T-helper 17 cell (primary cell): ENCODE measurements at places on chromosomes 5 and 9.

DNA sequence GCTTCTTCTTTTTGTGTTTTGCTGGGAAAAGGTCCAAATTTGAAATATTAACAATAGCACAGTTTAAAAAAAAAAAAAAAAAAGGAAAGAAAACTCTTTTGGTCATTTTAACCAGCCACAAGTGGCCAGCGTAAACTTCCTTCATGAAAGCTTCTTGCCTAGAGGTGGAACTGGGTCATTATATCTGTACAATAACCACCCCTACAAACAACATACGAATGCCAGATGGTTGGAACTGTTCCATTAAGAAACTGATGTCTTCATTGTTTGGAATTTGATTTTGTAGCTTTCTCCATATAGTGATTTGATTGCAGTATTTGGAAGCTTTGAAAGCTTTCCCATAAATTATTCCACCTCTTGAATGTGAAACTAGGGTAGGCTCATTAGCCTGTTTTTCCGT is 18.3 kb upstream of the LPAR1 start:
- no peak for DNase-seq

- no peak for DNase-seq
Observed at GRCh38 chr9:4168526-4168925, 131.3 kb downstream of the GLIS3 start.

GRCh38 chr9:11632691-11633090 is 1019.9 kb upstream of the PTPRD start:
- DNase-seq, result no peak

DNA sequence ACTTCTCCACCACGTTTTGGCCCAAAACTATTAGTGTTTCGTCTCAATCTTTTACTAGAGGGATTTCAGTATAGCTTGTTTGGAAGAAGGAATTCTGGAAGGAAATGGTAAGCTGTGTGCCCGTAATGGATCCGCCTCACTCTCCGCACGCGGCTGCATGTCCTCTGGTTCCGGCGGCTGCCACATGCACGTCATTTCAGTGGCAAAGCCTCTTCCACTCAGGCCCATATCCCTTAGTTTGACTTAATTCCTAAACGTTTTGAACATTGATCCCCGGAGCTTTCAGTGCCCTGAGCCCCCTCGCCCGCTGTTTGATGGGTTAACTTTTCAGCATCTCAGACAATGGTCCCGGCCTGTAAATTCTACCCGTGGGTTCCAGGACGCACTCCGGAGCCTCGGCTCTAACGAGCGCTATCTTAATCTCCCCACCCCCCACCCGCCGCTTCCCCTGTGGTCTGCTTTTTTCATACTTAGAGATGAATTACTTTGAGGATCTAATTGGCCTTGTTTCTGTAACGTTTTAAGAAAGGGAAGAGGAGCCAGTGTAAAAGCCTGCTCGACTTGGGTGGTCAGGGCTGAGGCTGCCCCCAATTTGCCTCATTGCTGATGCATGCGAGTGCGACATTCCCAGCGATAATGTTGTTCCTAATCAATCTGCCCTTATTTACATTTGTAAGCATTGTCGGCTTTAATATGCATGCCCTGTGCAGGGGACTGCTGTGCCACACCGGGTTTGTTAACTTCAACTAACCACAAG is 4.6 kb downstream of the PTCH1 start:
- DNase-seq, result no peak

GRCh38 chr9:133944746-133945135 is 47.4 kb downstream of the VAV2 start:
- no peak for DNase-seq

GRCh38 chr9:110135846-110136245 is 72.1 kb downstream of the C9orf152 start:
- DNase-seq, result no peak

DNA sequence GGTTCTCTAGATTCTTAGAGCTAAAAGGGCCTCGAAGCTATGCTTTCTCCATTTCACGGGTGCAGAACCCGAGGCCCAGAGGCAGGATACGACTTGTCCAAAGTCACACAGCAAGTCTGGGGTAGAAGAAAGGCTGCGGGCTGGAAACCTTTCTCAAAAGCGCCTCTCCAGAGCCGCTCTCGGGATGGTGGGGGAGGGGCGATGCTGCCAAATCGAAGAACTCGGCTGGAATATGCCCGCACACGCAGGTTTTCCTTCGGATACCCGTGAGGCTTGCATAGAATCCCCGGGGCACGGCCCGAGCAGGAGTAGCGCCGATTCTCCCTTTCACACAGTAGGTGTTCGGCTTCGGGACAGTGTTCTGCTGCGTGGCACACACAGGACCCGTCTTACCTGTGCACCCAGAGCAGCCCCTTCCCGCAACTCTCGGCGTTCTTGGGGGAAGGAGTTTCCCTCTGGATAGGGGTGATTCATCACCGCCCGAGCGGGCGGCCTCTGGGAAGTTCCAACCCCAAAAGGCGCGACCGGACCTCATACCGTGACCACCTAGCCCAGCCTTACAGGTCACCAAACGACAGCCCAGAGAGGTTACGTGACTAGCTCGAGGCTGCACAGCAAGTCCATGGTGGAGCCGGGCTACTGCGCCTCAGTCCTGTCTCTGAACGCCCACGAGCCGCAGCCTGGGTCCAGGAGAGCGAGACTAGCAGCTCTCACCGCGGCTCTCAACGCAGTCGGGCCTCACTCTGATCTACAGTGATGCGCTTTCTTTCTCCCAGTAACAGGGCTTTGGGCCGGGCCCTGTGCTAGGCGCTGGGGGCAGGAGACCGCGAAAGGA is 4.1 kb downstream of the PAX5 start:
- no peak for DNase-seq

- DNase-seq, result no peak
Observed at GRCh38 chr5:146548781-146549449, 32.9 kb upstream of the GPR151 start.

- DNase-seq, result no peak
Observed at GRCh38 chr9:69619233-69619632, 52.9 kb downstream of the APBA1 start.

DNA sequence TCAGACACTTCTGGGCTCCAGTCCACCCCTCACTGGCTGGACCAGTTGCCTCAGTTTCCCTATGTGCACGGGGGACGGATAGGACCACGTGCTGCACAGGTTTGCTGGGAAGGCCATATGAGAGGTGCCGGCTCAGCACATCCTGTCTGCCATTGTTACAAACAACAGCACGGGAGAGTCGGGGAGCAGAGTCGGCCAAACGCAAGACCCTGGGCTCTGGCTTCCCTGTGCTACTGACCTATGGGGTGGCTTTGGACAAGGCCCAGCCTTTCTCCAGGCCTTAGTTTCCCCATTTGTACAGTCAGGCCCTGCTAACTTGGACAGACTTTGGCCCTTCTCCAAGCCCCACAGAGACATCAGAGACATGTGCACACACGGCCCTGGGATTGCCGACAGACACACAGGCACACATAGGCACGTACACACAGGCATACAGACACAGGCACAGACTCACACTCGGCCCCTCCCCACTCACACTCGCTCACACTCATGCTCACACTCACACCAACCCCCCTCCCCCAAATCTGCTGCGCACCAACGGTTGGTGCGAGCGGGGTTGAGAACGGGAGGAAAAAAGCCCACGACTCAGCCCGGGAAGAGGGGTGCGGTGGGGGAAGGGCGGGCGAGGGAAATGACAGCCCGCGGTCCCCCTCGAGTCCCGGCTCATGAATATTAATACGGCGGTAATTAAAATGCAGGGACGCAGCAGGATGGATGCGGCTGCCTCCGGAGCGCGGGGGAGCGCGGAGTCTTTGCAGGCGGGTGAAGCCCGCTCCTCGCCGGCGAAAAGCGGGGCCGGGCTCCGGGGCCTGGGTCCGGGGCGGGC is 133.0 kb downstream of the C9orf50 start:
- DNase-seq, result no peak

DNA sequence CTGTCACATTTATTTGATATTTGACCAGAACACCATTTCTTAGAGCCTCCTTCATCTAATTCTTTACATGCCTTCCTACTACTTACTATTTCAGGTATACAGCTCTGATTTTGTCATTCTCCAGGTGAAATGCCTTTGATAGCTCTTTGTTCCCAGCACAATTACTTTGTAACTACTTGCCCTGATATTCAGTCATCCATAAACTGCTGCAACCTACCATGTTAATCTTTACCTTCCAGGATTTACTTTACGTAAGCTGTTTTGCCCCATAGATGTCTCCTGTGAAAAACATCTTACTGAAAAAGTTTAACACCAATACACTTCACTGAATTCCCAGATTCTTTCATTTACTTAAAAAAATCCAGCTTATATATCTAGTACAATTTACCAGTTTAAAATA is 443.8 kb upstream of the CYLC2 start:
- DNase-seq, result no peak

DNA sequence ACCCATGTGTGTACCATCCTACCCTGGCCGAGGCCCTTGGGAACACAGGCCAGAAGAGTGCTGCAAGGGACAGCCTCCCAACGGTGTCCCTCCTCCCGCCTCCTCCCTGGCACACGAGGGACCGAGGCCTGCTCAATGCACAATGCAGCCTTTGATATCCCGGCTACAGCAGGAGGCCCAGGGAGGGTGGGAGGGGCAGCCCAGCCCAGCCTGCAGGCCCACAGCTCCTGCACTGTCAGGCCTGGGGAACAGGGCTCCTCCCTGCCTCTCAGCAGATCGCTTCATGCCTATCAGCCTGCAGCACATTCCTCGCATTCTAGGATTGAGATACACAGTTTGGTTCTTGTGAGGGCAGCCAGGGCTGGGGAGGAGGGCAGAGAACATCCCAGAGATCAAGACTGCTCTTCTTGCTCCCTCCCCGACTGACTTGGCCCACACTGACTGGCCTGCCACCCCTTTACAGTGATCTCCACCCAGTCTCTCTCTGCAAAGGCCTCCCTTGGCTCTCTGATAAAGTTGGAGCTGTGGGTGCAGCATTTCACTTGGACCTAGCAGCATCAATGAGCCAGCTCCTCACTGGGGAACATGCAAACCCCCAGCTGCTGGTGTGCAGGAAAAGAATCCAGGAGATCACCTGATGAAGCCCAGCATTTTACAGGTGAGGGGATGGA is at the start of gene SH3TC2:
Gene SH3TC2 (minus strand): TSS at position 46 of the 671 bp plus-strand sequence. CDS start 40 bp downstream, at position 6.
- DNase-seq, result no peak

DNA sequence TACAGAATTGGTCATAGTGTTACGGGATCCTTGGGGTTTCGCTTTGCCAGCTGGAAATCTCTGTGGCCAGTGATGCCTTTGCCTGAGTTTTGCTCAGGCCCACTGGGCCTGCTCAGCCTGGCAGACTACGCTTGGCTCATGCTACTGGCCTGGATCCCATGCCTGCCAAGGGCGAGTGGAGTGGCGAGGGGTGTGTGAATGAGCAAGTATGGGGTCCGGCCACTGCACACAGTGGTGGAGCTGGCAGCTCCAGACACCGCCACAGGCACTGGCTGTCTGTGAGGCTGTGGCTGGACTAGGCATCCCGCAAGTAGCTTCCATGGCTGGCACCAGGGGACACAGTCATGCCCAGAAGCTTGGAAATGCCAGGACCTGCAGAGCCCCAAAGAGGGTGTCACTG is 240.3 kb downstream of the ARRDC3 start:
- DNase-seq, result no peak

- no peak for DNase-seq
Observed at GRCh38 chr5:149229298-149229937, 42.2 kb upstream of the AFAP1L1 start.

DNA sequence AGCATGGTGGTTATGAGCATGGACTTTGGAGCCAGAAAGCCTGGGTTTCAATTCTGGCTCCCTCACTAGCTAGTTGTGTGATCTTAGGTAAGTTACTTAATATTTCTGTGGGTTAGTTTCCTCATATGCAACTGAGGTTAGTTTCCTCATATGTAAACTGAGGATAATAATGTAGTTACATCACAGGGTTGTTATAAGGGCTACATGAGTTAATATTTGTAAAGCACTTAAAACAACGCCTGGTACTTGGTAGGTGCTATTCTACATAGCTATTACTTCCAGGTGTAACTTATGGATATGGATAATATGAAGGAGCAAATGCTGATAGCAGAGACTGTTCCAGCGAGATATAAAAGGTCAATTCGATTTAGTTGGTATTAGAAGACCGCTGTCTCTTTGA is 69.4 kb upstream of the POU5F2 start:
- DNase-seq, result no peak

DNA sequence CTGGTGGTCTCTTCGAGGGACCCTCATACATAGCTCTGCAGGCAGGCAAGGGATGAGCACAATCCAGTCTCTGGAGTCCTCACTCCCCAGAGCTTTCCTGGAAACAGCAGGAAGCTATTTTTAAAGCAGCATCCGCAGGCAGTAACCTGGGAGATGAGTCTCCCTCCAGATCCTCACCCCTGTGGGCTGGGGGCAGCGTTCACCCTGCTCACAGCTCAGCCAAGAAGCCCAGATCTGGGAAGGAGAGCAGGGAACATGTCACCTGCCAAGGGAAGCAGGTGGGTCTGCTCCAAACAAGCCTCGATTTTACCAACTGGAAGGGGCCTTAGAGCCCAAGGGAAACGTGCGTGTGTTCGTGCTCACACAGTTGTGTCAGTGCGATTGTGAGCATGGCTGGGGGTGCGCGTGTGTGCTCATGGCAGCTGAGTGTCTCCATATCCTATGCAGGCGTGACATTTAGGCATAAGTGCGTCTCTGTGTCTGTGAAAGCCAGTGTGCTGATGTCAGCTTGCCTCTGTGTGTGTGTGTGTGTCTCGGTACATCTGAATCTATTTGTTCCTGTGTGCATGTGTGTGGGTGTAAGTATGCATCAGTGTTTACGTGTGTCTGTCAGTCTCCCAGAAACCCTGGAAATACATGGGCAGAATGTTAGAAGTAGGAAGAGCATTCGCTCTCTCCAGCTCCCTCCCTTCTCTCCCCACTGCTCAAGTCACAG is 40.6 kb upstream of the CPLX2 start:
- DNase-seq, result no peak

DNA sequence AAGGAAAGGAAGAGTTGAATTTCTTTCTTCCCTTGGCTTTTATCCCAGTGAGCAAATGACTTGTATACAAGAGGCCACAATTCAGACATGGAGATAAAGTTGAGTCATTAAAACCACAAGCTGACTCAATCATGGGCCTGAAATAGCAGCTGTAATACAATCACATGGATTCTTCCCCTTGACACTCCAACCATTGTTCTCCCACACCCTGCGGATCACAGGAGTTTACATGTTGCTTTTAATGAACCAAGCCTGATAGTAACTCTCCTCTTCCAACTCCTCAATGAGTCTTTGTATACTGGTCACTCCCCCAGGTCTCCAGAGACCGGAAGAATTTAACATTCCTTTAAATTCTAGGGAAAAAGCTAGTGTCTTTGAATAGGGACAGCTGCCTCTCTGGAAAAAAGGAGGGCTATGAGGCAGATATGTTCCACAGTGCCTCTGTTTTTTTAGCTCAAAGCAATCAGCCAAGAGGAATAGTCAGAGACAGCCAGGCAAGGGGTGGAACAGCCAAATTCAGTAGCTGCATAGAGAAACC is 32.4 kb downstream of the PCDHGC5 start:
- DNase-seq, result no peak
